Activated T-helper 1 cell treated with anti-CD3 and anti-CD28 coated beads, Interleukin-12 subunit alpha, Interleukin-12 subunit beta, Interleukin-2, Interleukin-4 antibody, amounts not matched to agents 30 ng/mL and 10 ng/mL and 1 ng/mL, durations not matched to agents 14 hours and 24 hours and 36 hours (primary cell): ENCODE measurements at places on chromosomes 6 and 20. TPM values are rescaled to one million over a fixed set of nuclear protein-coding genes. Genes with fewer than 3 reads are reported as not detected.

DNA sequence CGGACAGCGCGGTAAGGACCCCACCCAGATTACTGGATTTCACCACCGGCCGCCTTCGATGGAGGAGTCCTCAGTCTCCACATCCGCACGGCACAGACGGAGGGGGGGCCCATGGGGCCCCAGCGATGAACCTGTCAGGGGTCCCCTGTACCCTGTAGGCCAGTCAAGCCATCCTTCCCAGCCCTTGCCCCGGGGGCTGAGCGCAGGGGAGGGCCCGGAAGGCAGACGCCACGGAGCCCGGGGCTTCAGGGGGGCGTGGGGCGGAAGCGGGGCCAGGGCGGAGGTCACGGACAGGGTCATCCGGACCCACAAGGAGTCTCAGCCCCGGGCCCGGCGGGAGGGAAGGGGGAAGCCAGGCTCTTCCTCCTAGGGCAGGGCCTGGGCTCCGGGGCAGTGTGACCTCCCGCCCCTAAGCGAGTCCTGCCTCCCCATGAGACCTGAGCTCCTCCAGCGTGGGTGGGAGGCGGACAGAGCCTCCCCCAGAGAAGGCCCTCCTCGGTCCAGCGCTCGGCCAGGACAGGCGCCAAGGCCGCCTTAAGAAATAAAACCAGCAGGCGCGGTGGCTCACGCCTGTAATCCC, 22.8 kb downstream of the ZBTB46 start:
- no peak for DNase-seq

DNA sequence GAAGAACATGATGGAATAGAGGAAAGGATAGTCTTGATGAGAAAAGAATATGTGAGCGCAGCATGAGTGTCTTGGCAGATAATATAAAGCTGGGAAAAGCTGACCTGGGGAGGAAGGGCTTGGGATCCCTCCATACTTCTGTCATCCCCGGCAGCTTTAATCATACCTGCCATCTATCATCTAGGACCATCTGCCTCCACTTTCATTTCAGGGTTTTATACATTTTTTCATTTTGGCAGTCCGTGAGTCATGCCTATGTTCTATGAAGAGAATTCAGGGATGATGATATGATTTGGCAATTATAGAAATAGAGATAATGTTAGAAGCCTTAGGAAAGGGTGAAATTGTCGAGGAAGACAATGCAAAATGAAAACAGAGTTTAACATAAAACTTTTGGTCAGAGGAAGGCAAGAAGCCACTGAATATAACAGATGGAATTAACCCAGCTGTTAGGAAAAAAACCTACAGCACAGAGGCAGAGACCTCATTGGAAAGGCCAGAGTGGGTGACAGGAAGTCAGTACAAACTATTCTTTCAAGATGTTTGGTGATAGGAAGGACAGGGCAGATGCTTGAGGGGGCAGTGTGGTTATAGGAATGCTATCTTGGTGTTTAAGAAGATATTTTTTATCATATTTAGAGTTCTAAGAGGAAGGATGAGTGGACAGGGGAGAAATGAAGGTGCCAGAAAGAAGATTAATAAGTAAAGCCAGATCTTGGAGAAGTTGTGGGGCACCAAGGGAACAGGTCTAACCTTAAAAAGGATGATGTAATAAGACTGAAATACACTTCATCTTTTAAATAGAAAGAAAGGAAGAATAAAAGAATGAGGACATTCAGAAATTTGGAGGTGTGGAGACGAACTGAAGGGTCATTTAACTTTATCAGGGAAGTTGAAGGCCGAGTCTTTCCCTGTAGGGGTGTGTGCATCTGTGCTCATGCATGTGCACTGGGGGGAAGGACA, 37.8 kb downstream of the MARCKS start:
- DNase-seq: no peak

DNA sequence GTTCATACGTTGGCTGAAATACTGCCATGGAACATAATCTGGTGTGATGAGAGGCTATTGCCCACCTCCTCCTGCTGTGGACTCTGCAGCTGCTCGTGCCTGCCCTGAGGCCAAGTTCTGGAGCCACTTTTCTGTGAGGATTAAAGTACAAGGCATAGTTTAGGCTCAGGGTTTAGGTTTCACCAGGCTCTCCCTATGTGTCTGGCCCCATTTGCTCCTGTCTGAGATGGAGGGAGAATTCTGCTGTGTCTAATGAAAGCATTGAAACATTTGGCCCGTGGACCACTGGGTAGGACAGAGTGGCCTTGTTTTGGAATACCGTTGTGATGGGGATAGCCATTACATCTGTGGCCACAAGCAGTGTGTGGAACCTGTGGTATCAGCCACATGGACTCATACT, 5.9 kb downstream of the WRNIP1 start:
- DNase-seq: no peak

Gene DIDO1
- 60.5 and 60.8 TPM in 2 replicates for total RNA-seq

Gene C6orf52
- total RNA-seq: 3.6 and 6.0 TPM in 2 replicates

- no peak for DNase-seq
These were observed 38.7 kb downstream of the ZBTB2 start for GRCh38 chr6:151352410-151353396.

Gene ETV7
- 0.47 and 0.88 TPM in 2 replicates for total RNA-seq

Gene SIGLEC1
- total RNA-seq: not detected in 2 replicates

GRCh38 chr6:114747995-114748625, 405.3 kb upstream of the HS3ST5 start:
- DNase-seq: no peak

Gene PREX1
- total RNA-seq: 68.2 and 69.4 TPM in 2 replicates

GRCh38 chr6:125738276-125738675, 11.2 kb upstream of the HEY2 start:
- DNase-seq: no peak

DNA sequence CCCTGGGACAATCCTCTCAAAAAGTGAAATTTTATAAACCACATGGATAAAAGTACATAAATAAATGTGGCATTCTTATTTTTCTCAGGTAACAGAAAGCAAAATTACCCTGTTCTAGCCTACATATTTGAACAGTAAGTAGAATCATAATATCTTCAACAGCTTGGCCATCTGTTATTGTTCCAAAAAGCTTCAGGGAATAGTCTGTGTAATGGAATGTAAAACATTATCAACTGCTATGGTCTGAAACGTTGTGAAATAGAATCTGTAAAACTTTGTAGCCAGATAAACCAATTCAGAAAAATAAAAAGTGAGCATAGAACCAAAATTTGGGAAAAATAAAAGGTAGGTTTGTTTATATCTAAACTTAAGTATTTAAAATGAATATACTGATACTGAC, 114.7 kb downstream of the THEMIS start:
- DNase-seq: no peak

DNA sequence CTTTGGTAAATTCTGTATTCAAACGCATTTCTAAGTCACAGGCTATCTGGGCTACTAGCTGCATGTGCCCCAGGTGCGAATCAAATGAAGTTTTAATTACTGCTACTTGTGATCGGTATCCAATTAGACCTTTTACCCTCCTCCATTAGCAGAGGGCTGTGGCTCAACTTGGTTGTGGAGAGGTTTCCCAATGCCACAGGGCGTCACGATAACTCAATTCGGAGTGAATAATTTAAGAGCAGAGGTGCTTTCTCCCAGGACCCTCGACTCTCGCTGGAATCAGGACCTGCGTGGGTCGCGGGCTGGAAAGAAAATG, 640 bp downstream of the SAYSD1 start:
- no peak for DNase-seq

Gene TUBB
- 1,001 and 1,002 TPM in 2 replicates for total RNA-seq
